ENCODE measurements at places on chromosomes 3 and 15. TPM values are rescaled to one million over a fixed set of nuclear protein-coding genes. Genes with fewer than 3 reads are reported as not detected.
A peak's percentile ranks its signal among the peaks of the same experiment; 100 is the strongest.

DNA sequence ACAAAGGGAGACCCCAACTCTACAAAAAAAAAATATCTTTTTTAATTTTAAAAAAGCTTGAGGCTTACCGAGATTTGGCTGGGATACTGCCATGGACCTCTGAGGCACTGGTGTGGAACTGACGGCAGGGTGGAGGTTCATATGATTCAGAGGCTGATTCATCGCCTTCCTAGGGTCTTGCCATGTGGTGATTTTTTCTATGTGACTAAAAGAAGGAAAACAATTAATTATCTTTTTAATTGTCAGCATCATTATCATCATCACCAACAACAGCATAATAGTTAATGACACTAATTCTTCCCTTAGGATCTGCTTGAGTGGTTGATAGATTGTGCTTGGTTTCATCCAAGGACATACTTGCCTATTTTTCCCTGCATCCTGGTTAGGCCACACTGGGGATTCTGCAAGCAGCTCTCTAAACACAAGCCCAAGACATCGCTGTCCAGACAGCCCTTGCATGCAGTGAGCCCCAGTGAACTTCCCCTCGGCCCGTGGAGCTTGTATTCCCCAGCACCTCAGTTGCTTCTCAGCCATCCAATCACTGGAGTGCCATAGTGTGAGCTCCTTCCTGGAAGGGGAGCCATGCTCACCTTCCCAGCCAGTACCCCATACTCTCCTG lies 84.9 kb downstream of the WWTR1 start:
- no peak for DNase-seq

GRCh38 chr3:141894524-141895176 lies 18.2 kb downstream of the ATP1B3 start:
- DNase-seq: no peak

Gene PEX5L
- total RNA-seq: 0.51 TPM

Gene TMEM108
- not detected for total RNA-seq

GRCh38 chr3:165196577-165197480 lies 645 bp upstream of the SLITRK3 start:
- no peak for DNase-seq

DNA sequence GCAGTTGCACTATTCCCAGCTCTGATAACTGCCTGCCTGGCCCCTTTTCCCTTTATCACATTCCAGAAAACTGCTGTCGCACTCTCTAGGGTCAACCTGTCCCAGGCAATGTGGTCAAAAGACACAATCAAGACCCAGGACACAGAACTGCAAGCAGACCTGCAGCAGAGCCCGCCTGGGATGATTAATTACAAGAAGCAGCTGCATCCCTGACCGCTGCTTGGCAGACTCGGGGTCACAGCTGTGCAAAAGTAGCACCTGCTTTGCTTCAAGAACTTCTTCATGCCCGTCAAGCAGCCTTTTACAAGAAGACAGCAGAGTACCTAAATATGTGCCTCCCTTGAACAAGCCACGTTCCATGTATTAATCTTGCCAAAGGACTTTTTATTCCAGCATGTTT lies 120.0 kb upstream of the ST8SIA2 start:
- DNase-seq: no peak

- no peak for DNase-seq
These were observed 45.0 kb downstream of the SNRK start for GRCh38 chr3:43331381-43331780.

DNA sequence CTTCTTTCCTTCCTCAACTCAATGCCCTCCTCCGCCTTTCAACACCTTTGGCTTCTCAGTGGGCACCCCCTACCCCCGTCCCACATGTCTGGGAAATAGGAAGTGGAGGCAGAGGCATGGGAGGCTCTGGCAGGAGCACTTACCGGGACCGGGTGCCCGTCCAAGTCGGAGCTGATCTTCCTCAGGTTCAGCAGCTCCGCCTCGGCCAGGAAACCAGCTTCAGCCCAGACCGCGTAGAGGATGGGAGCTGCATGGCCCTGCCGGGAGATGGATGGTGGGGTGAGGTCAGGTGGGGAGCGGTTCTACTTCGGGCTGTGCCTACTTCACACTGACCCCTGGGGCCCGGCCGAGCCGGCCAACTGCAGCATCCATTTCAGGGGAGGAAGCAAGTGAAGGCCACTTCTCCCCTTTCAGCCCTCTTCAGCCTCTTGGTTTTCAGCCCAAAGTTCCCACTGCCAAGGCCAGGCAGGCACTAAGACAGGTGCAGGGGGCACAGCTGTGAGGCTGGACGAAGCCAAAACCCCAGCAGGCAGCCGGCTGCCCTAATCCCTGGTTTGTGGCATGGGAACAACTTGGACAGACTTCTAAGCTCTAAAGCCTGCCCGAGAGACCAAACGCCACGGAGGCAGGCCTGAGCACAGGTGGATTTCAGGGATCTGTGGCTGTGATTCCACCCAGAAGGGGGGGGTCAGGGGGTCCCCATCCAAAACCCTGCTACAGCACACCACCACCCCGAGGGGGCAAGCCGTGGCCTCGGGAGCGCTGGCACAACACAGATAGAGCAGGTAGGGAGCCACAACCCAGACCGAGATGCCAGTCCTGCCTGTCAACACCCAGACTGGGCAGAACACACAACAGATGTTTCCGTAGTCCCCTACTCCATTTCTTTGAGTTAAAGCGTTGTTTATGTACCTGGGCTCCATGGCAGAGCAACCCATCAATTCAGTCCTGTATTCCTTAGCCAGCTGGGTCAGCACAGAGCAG lies 14.5 kb downstream of the TKT start:
- DNase-seq: no peak

DNA sequence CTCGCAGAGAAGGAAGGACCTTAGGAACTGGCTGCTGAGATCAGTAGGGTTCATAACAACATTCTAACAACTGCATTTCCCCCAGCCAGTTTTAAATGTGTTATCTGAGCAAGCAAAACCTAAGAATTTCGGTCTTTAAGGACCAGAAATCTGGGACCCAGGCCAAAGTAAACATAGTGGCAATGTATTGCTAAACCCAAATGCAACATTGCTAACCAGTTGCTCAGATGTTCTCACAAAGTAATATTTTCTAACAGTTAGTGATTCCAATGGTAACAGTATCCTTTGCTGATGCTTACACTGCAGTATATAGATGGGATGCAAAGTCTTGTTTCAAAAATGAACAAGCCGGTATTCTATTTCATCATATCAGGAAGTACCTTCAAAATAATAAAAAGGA lies 254.3 kb downstream of the RYR3 start:
- DNase-seq: no peak

DNA sequence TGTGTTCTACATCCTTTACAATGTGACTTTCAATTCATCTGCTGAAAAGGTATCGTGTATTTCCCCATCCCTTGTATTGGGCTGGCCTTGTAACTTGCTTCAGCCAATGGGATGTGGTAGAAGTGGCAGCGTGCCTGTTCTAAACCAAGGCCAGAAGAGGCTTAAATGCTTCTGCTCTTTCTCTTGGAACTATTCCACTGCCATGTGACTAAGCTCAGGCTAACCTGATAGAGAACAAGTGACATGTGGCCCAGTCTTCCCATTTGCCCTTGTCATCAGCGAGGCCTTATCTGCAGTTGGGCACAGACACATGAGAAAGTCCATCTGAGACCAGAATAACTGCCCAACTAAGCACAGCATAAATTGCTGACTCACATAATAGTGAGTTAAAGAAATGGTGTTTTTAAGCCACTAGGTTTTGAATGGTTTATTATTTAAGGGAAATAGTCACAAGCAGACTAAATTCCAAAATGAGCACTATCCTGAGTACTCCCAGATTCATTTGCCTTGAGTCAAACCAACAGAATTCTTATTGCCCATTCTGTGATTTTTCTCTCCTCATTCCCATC lies 230.2 kb downstream of the CPNE4 start:
- no peak for DNase-seq

DNA sequence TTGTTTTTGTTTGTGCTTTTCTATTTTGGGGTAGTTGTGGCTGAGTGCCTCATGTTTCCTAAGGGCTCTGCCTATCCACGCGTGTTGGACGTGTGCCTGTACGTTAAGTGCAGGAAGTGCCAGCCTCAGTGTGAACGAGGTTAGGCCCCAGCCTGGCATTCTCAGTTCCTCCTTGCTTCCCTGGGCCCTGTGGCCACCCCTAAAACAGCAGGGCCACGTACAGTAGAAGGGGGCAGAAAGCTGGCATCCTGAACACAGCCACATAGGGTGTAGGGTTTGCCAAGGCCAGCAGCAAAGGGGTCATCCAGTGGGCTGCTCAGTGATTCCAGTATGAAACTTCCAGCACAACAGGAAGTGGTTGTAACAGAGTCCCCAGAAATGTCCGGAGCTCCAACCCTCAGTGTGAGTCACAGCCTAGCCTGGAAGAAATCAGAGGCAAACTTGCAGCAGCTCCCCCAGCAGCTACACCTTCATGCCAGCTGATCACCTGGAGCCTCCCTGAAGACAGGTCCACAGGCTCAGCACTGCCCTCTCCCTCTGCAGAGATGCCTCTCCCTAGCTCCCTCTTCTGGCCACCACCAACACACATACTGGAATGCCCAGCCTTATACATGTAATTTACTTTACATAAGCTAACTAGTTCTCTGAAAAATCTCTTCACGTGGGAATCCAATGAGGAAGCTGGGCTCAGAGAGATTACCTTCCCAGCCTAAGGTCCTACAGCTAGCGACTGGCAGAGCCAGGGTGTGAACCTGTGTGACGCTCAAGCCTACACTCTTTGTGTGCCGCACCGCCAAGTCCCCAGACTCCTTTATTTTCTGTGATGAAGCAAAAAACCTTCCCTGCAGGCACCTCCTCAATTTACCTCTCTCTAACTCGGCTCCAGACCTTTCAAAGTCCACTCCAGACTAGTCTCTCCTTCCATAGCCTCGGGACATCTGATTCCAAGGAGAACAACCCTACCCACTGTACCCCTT lies 26.6 kb downstream of the ILDR1 start:
- peak; percentile 74 for DNase-seq

- DNase-seq: no peak
These were observed 28.3 kb downstream of the IMPG2 start for GRCh38 chr3:101292027-101292426.

DNA sequence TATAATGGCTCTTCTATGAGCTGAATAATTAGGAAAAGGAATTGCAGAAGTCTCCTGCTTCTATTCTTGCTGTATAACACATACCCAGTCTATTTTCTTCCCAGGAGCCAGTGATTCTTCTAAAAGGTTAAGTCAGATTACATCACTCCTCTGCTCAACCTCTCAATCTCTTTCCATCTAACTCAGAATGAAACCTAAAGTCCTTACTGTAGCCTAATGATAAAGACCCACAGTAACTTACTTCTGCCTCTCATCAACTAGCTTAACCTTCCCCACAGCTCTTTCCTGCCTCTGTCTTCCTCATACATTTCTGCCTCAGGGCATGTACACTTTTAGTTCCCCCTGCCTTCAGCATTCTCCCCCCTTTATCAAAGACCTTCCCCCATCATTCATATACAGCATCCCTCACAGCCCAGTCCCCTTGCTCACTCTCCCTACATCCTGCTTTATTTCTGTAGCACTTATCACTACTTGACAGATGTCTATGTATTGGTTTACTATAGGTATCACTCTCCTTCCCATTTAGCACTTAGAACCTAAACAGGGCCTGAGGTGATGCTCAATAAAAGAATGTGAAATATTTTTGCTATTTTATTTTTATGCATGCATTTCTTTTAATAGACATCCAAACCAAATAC lies 28.5 kb upstream of the CMTM6 start:
- no peak for DNase-seq

DNA sequence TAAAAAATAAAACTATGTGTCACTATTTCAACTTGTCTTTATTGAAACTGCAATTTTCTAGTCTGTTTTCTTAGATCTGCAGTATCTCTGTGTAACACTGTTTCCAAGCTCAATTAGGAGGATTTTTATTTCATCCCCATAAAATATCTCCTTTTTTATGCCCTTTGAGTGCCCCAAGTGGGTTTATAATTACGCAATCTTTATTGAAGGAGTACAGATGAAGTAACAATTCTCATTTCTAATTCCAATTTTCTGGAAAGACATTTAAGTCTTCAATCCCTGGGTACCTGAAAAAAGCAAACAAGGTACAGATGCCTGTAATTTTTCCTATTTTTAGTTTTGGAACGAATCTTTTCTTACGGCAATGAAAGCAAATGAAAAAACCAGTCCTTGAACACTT lies 61.3 kb downstream of the CYP19A1 start:
- no peak for DNase-seq

- no peak for DNase-seq
These were observed 63.8 kb upstream of the EPHB3 start for GRCh38 chr3:184497804-184498203.

DNA sequence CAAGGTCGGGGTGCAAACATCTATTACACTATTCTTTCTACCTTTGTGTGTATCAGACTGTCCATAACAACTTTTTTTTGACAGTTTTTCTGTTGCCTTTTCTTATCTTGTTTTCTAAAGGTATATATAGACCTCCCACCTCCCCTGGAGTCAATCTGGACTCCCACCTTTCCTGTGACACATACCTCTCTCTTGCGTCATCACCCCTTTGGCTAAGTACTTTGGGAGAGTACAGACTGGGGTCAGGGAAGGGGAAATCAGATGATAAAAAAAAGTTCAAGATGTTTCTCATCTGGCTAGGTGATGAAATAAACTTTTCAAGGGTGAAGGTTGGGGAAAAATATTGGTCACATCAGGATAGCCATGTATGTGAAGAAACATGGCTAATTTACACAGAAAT lies 17.2 kb downstream of the TSPAN3 start:
- no peak for DNase-seq

DNA sequence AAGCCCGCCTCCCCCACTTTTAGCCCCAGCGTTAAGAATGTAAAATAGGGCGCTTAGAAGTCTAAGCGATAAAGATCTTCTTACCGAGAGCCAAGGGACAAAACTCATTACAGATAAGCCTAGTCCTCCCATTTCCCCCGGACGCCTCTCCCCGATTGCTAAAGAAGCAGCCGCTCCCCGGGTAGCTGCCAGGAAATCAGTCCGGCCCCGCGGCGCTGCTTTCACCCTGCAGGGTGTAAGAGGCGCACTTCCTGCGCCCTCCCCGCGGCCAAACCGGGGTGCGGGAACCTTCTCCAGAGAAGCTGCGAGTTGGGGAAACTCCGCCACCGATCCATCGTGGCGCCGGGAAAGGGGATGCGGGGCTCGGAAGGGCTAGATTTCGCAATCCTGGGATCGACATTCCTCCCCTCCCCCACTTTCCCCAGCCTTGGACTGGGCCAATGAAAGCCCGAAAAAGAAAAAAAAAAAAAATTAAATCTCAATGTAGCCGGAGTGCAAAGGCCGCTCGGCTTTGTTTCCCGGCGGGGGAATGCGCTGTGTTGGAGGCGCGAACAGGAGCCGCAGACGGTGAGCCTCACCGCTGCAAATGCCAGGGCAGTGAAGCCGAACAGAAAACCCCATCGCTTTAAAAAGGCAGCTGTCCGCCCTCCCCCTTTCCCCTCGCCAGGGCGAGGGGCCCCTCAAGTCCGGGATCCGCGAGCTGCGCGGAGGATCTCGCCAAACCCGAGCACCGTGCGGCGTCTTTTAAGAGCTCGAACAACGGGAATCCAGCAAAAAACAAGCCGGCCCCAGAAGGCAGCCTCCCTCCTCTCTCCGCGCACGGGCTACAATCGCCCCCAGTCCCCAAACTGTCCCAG lies 626 bp upstream of the PTPRG start:
- no peak for DNase-seq

- no peak for DNase-seq
These were observed 444.2 kb upstream of the GOLIM4 start for GRCh38 chr3:168539909-168540308.

Gene GABRB3
- 0.27 TPM for total RNA-seq

- no peak for DNase-seq
These were observed 228.0 kb downstream of the UACA start for GRCh38 chr15:70535071-70535954.

Measured in GM12878 (cell line).